ENCODE measurements at places on chromosomes 5 and 9.

- no peak for DNase-seq
Observed at GRCh38 chr9:21810388-21810787, 8.0 kb downstream of the MTAP start.

- no peak for DNase-seq
Observed at GRCh38 chr5:96565582-96566265, 96.5 kb upstream of the CAST start.

DNA sequence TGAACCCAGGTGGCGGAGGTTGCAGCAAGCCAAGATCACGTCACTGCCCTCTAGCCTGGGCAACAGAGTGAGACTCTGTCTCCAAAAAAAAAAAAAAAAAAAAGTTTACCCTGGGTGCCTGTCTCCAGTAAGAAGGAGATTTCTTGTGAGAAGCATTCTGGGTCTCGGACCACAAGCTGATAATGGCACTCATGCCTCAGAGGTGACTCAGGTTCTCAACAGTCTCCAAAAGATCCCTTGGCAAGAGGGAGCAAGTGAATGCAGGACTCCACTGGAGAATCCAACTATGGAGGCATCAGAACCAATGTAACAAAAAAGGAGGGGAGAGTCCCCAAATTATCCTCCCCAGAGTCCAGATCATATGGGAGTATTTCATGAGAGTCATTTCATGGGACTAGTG, 106.0 kb upstream of the LRRTM2 start:
- no peak for DNase-seq

GRCh38 chr5:174387448-174387847, 336.9 kb upstream of the MSX2 start:
- DNase-seq: no peak

- no peak for DNase-seq
Observed at GRCh38 chr9:137256362-137256761, 1.2 kb downstream of the NELFB start.

DNA sequence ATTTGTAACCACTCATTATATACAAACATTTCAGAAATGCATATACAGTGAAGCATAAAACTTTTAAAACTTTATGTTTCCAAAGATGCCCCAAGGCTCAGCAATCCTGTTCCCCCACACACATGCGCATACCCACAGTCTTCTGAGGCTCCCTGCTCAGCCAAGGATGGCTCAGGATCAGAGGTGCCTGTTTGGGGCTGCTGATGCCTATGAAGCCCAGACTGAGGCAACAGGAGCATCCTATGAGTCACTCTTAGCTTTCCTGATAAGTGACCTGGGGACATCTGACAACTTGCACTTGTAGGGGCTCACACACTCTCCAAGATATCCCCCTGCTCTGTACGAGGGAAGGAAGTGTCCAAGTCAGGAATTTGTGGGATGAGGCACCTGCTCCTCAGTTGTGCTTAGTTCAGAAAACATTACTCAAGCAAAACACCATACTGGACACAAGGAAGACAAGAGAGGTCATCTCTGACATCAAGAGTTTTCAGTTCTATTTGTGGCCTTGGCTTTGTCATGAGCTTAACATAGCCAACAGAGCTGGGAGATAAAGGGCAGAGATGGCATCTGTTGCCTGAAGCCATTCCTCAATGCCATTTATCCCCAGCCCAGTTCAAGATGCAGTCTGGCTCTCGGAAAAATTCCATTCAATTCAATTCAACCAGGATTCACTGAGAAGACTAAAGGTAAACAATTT, 62.3 kb downstream of the NIPSNAP3B start:
- no peak for DNase-seq

GRCh38 chr5:12023614-12024241, 119.5 kb upstream of the CTNND2 start:
- DNase-seq: no peak

GRCh38 chr5:180704362-180704761, 35.5 kb downstream of the OR2Y1 start:
- DNase-seq: no peak

- DNase-seq: no peak
Observed at GRCh38 chr9:69276775-69277174, 48.2 kb upstream of the ENTREP1 start.

DNA sequence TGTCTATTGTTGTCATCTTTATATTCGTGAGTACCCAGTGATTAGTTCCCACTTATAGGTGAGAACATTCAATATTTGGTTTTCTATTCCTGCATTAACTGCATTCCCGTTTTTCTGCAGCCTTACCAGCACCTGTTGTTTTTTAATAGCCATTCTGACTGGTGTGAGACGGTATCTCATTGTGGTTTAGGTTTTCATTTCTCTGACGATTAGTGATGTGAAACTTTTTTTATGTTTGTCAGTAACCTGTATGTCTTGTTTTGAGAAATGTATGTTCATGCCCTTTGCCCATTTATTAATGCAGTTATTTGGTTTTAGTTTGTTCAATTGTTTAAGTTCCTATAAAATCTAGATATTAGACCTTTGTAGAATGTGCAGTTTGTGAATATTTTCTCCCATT, 546.0 kb upstream of the RORB start:
- DNase-seq: no peak

DNA sequence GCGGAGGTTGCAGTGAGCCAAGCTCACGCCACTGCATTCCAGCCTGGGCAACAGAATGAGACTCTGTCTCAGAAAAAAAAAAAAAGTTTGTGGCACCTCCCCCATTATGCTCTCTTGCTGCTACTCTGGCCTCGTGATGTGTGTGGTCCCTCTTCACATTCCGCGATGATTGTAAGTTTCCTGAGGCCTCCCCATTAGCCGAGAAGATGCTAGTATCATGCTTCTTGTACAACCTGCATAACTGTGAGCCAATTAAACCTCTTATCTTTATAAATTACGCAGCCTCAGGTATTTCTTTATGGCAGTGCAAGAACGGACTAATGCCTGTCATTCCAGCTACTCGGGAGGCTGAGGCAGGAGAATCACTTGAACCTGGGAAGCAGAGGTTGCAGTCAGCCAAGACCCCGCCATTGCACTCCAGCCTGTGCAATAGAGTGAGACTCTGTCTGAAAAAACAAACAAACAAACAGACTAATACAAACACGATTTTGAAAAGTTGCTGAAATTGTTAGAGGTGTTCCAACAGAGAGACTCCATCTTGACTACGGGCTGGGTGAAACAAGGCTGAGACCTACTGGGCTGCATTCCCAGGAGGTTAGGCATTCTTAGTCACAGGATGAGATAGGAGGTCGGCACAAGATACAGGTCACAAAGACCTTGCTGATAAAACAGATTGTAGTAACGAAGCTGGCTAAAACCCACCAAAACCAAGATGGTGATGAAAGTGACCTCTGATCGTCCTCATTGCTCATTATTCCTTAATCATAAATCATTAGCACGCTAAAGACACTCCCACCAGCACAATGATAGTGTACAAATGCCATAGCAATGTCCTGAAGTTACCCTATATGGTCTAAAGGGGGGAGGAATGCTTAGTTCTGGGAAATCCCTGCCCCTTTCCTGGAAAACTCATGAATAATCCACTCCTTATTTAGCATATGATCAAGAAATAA, 8.3 kb upstream of the AFF4 start:
- no peak for DNase-seq

- DNase-seq: peak; percentile 60
Observed at GRCh38 chr5:127229185-127229889, 61.3 kb upstream of the MEGF10 start.

DNA sequence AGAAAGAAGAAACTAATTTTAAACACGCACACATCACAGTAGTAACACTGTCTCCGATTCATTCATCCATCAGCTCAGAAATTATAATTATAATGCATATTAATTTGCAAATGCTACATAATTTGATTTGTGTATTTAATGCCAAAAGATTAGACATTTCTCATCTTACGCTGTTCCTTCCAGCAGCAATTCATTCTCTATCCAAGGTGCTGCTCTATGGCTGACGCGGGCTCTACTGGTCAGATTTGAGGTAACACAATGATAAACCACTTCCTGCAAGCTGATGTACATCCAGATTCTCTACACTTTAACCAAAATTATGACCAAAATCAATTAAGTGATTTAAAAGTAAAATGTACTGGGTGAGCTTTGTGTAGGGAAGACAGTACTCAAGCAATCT, 77.9 kb upstream of the ICE1 start:
- DNase-seq: no peak

- DNase-seq: no peak
Observed at GRCh38 chr9:71121275-71122021, at the start of gene TRPM3. TRPM3 (minus strand) TSS chr9:71121621; CDS start chr9:71121354, 267 bp downstream.

- no peak for DNase-seq
Observed at GRCh38 chr9:125990793-125991220, 243.6 kb downstream of the PBX3 start.

GRCh38 chr5:32714836-32715235, 3.7 kb downstream of the NPR3 start:
- DNase-seq: no peak

GRCh38 chr5:103434057-103434456, 128.5 kb downstream of the NUDT12 start:
- no peak for DNase-seq

- DNase-seq: no peak
Observed at GRCh38 chr9:18739641-18740318, 265.8 kb downstream of the ADAMTSL1 start.

DNA sequence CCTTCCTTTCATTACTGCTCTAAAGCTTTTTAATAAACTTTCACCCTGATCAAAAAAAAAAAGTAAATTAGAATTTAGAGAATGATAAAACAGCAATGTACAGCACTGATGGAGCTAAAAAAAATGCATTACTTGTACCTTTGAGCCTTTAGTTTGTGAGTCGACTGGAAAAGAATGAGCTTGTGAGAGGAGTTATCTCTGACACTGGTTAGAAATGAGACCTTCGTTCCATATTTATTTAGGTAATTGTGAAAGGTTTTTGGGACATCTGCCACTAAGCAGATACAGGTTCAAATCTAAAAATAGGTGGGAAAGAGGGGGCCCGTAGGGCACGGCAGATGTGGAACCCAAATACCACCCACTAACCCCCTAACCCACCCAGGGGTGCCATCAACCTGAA, 376.8 kb downstream of the ICE1 start:
- no peak for DNase-seq

GRCh38 chr9:14135421-14135820, 178.5 kb downstream of the NFIB start:
- DNase-seq: no peak

DNA sequence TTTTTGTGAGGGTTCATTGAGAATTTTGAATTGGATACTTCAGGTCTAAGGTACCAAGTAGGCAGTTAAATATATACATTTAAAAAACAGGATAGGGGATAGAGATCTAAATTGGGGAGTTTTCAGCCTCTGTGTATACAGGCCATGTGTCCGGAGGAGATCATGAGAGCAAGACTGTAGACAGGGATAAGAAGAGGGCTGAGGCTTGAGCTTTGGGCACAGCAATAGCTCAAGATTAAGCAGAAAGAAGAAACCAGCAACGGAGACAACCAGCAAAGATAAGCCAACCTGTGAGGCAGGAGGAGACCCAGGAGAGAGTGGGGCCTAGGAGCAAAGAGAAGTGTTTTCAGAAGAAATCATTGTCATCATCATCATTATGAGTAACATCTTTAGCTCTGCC, 258.4 kb downstream of the GRIA1 start:
- no peak for DNase-seq

DNA sequence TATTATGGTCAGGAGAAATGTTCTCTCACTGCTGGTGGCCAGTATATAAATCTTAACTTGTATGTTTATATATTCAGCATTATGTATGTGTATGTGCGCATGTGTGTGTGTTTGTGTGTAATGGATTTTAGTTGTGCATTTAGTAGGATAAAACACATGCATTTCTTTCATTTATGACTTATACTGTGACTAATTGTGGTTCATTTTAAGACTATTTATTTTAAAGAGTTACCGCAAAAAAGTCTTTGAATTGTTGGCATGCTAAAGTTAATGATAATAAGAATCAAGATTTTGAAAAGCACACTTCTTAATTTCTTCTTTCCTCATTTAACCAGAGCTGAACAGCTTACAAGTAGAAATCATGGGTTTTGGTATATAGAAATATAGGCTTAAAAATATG, 60.9 kb downstream of the RAI14 start:
- no peak for DNase-seq

DNA sequence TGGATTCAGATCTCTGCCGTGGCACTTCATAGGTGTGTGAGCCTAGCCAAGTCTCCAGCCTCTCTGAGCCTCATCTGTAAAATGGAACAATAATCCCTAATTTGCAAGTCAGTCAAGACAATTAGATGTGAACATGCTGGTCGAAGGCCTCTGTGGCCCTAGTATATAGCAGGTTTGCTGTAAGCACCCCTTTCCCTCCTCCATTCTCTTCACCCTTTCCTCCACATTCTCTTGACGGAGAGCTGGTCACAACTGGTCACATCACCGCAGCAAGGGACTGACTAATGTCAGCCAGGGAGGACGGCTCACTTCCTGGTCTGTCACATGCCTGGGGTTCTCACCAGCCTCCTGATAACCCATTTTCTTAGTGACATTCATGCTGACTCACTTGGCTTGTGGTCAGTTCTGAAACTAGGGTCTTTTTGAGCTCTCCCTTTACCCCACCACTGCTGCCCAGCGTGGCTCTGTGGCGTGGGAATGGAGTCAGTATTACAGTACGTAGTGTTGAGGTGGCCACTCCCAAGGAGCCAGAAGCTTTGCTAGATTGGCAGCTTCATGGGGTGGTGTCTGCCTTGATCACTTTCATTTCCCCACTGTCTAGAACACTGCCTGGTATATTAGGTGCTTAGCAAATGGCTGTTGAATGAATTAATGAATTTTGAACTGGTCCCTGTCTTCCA, 47.8 kb downstream of the ERGIC1 start:
- DNase-seq: no peak

DNA sequence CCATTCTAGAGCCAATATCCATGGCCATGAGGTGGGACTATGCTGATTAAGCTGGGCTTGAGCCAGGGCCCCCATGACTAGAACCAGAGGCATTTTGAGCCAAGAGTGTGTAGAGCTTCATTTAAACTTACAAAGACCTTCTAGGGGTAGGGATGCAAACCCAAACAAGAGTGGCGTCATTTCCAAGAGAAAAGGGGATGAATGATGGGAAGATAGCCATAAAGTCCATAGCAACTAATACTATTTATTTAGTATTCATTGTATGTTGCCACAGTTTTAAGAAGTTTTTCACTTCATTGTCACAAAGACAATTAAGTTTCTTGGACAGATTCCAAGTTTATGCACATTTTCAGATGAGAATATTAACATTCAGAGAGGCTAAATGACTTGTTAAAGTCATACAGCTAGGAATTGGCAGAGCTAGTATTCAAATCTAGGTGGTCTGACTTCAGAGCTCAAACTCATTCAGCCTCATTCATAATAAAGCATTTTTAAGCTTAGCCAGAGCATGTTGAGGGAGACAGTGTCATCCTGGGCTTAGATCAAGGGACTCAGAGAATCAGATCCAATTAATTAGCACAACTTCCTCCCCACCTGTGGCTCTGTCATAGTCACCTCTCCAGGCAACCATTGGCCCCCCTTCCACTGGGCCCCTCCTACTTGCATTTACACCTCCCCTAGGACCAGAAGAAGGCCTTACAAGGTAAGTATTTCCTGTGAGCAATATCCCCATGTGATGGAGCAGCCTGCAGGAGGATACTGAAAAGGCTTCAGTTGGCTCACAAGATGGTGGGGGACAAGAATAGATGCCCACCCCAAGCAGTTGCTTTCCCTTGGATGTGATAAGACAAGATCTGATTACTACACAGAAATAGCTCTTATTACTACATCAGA, 95.0 kb upstream of the PCSK1 start:
- no peak for DNase-seq

- DNase-seq: no peak
Observed at GRCh38 chr9:37056046-37056920, 22.2 kb upstream of the PAX5 start.

GRCh38 chr5:542319-543311, 18.4 kb upstream of the SLC9A3 start:
- DNase-seq: no peak

- no peak for DNase-seq
Observed at GRCh38 chr5:17880869-17881268, 246.6 kb downstream of the TAF11L14 start.
